ENCODE measurements at places on chromosomes 11 and 22.

- no peak for DNase-seq
Measured at GRCh38 chr11:103581760-103582159, 454.7 kb upstream of the DDI1 start.

- no peak for DNase-seq
Measured at GRCh38 chr11:93541884-93542810, 1.0 kb downstream of the SMCO4 start.

GRCh38 chr11:69489746-69490365, 8.4 kb downstream of the LINC01488 start:
- no peak for DNase-seq

GRCh38 chr11:17550450-17551346, 3.6 kb downstream of the OTOG start:
- DNase-seq: no peak

GRCh38 chr11:449889-450808, at the start of gene PTDSS2:
Gene PTDSS2 (plus strand): TSS chr11:450279. CDS start chr11:450456, 177 bp downstream.
- peak; percentile 86 for DNase-seq

DNA sequence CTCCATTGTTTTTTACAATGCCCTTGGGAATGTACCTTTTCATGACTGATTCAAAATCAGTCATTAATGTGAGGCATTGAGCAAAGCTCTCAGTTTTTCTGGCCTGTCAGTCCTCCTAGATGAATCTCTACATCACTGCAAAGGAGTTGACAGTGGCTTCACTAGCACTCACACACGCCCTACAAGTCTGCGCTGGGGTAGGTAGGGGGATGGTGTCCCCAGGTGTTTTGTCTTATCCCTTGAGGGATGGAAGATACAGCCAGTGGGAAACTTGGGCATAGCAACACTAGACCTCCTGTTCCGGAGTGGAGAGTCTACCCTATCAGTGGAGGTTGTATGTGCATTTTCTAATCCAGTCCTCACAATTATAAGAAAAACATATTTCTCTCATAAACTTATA, 27.0 kb downstream of the TRIM77 start:
- DNase-seq: no peak

DNA sequence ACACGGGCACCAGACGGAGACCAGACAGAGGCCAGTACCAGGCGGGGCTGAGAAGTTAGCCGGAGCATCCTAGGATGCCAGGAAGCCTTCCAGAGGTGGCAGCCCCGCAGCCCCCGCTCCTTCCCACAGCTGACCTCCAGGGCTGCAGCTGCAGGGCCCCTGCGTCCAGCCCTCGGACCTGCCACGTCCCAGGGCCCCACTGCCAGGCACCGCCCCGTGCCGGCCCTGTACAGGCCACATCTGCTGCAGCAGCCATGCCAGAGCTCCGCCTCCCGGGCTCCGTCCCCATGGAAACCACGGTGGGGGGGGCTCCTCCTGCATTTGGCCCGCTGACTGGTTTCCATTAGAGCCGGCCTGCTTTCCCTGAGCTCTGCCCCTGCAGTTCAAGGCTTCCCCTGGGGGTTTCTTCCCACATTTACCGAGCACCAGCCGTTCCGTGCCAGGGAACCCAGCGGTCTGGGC, 62.5 kb upstream of the PPARA start:
- DNase-seq: no peak

DNA sequence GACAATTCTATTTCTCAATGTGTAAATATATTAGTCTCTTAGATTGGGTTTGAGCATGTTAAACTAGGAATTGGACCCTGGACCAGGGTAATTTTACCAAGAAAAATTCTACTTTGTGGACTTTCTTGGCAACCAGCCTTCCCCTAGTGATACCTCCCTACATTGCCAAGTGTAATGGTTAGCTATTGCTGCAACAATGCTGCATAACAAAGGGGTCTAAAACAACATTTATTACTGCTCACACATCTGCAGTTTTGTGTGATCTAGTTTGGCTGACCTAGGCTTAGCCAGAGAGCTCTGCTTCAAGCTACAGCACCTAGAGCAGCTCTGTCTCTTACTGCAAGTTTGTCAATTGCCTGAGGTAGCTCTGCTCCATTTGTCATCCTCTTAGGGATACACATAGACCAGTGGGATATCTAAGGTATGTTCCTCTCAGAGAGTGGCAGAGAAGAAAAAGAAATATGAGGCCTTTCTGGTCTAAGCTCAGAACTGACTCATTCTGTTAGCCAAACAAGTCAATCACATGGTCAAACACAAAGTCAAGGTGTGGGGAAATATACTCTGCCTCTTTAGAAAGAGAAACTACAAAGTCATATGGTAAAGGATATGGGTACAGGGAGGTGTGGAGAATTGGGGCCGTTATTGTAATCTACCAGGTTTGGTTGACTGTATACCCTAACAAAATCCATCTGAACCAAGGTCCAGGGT, 2.0 kb upstream of the LAYN start:
- no peak for DNase-seq

- DNase-seq: no peak
Measured at GRCh38 chr11:86292912-86293616, 9.0 kb upstream of the HIKESHI start.

GRCh38 chr11:115349335-115350017, 154.7 kb downstream of the CADM1 start:
- no peak for DNase-seq

- no peak for DNase-seq
Measured at GRCh38 chr22:38943201-38943600, 14.2 kb upstream of the APOBEC3A start.

- DNase-seq: no peak
Measured at GRCh38 chr22:47409539-47410275, 647.3 kb downstream of the TBC1D22A start.

GRCh38 chr11:36417154-36417553, 92.9 kb downstream of the TRAF6 start:
- DNase-seq: no peak

GRCh38 chr11:9285850-9286587, 20.9 kb upstream of the DENND5A start:
- no peak for DNase-seq

- DNase-seq: no peak
Measured at GRCh38 chr11:95268391-95268790, 37.4 kb upstream of the SESN3 start.

- no peak for DNase-seq
Measured at GRCh38 chr22:37419370-37419968, 7.8 kb downstream of the ELFN2 start.

DNA sequence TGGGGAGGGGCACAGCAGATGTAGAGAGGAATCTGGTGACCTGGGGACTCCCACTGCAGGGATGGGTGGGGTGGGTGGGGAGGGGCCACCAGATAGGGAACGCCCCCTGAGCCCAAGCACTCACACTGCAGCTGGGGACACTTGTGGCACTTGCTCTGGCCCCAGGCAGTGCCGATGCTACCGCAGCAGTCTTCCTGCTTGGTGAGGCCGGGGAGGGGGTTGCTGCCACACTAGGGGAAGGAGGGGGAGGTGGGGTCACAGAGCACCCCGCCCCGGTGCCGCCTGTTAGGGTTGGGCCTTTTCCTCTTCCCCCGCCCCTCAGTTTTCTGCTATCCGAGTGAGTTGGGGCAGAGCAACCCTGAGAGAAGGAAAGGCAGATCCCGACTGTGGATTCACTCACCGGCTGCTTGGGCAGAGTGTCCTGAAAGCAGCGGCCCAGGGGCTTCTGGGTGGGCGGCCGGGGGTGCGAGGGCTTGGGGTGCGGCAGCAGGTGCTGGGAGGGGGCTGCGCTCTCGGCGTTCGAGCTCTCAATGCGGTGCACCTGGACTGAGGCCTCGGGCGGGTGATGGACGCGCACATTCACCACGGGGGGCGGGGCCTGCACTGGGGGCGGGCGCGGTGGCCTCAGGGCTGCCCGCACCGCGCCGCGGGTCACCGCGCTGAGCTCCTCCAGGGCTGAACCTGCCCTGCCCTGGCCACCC, 4.7 kb downstream of the LTBP3 start:
- no peak for DNase-seq

- no peak for DNase-seq
Measured at GRCh38 chr22:44882226-44882905, 127.4 kb downstream of the PHF21B start.

DNA sequence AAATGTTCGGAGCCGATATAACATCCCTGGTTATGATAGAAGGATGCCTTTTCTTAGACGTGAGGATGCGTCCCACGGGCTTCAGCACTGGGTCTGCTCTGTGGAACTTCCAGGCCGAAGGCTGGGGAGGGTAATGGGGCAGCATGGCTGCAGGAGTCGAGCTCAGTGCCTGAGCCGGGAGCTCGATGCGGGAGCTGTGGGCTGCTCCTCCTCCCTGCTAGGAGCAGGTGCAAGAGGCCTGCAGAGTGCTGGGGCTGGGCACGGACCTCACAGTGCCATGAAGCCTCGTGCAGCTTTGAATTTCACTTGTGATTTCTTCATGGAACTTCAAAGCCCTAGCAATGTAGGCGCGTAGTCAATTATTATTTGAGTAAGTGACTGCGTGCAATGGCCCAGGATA, 6.0 kb downstream of the TUBA8 start:
- no peak for DNase-seq

DNA sequence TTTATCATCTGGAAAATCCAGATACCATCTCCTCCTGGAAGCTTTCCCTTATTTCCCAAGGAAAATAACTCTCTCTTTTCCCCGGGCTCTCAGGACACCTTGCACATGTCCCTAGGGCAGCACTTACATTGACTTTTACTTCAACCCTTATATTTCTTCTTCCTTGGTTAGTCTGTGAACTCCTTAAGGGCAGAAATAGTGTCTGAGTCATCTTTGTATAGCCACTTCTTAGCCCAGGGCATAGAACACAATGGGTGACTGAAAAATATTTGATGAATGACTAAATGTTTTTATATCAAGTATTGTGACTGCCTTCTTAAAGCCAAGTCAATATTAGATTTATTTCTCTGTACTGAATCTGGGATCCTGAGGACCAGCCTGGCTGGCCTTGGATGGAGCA, 45.4 kb upstream of the MYOD1 start:
- DNase-seq: no peak

DNA sequence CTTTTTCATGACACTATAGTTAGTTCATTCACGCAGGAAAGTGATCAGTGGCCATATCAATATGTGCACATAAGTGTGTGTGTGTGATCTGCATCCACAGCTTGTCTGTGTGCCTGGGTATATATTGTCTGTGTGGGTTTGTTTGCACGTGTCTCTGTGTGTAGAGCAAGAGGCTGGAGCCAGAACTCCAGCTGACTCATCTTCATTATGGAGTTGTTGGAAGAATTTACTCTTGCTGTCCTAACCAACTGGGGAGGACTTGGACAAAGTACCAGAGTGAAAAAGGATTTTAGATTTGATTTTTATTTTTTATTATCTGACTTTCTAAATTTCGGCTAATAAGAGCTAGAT, 63.9 kb downstream of the TP53I11 start:
- no peak for DNase-seq

- DNase-seq: no peak
Measured at GRCh38 chr11:126545057-126545555, 189.6 kb downstream of the ST3GAL4 start.

DNA sequence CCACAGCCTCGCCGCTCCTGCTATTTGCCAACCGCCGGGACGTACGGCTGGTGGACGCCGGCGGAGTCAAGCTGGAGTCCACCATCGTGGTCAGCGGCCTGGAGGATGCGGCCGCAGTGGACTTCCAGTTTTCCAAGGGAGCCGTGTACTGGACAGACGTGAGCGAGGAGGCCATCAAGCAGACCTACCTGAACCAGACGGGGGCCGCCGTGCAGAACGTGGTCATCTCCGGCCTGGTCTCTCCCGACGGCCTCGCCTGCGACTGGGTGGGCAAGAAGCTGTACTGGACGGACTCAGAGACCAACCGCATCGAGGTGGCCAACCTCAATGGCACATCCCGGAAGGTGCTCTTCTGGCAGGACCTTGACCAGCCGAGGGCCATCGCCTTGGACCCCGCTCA, 35.5 kb downstream of the LRP5 start:
- no peak for DNase-seq

- DNase-seq: no peak
Measured at GRCh38 chr22:50452649-50453048, 22.2 kb downstream of the SBF1 start.

GRCh38 chr11:107864591-107864990, 6.0 kb upstream of the SLC35F2 start:
- DNase-seq: no peak

DNA sequence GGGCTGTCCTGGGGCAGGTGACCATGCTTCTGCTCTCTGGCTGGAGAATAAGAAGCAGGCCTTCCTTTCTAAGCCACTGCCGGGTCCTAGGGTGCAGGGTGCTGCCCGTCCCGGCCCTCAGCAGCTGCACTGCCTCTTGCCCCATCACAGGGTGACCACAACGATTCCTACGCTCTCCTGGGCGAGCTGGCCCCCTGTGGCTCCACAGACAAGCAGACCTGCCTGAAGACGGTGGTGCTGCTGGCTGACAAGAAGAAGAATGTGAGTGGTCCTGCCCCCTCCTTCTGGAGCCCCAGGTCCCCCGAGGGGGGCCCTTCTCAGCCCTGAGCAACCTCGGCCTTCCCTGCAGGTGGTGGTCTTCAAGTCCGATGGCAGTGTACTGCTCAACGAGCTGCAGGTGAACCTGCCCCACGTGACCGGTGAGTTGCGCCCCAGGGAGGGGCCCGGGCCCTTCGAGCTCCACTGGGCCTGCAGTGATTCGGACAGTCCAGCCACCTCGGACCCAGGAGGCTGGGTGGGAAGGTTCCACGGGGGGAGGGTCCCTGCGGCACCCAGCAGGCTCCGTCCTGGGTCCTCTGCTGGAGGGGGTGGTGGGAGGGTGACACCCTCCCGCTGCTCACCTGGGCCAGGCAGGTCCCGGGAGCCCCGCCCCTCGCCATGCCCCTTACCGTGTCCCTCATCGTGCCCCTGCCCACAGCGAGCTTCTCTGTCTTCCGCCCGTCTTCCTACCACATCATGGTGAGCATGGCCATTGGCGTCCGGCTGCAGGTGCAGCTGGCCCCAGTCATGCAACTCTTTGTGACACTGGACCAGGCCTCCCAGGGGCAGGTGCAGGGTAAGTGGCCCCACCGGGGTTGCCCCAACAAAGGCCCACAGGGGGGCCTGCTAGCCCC, 8.3 kb downstream of the MUC2 start:
- DNase-seq: no peak

- no peak for DNase-seq
Measured at GRCh38 chr11:44939673-44940395, 10.8 kb downstream of the TP53I11 start.

DNA sequence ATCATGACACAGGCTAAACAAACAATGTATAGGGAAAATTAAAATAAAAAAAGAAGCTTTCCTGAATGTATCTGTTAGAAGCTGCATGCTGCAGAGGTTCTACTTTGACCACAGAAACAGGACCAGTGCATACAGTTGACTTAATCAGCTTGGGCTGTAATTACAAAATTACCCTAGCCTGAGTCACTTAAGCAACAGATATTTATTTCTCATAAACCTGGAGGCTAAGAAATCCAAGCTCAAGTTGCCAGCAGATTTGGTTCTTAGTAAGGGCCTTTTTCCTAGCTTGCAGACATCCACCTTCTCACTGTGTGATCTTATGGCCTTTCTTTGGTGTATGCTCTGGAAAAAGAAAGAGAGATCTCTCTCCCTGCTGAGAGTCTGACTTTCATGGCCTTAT, 946.5 kb upstream of the RAG2 start:
- DNase-seq: no peak

- no peak for DNase-seq
Measured at GRCh38 chr11:88421530-88421929, 84.0 kb upstream of the CTSC start.

- DNase-seq: no peak
Measured at GRCh38 chr22:25569983-25570382, 5.5 kb downstream of the GRK3 start.
